ENCODE measurements at places on chromosomes 11 and 22.

GRCh38 chr11:74574563-74574962 is 17.8 kb upstream of the POLD3 start:
- no peak for DNase-seq

GRCh38 chr22:41598891-41599635 is 9.4 kb upstream of the PMM1 start:
- no peak for DNase-seq

- no peak for DNase-seq
Measured at GRCh38 chr22:46370584-46371291, 35.2 kb downstream of the TRMU start.

- DNase-seq: no peak
Measured at GRCh38 chr22:37281195-37281594, 1.1 kb upstream of the CYTH4 start.

DNA sequence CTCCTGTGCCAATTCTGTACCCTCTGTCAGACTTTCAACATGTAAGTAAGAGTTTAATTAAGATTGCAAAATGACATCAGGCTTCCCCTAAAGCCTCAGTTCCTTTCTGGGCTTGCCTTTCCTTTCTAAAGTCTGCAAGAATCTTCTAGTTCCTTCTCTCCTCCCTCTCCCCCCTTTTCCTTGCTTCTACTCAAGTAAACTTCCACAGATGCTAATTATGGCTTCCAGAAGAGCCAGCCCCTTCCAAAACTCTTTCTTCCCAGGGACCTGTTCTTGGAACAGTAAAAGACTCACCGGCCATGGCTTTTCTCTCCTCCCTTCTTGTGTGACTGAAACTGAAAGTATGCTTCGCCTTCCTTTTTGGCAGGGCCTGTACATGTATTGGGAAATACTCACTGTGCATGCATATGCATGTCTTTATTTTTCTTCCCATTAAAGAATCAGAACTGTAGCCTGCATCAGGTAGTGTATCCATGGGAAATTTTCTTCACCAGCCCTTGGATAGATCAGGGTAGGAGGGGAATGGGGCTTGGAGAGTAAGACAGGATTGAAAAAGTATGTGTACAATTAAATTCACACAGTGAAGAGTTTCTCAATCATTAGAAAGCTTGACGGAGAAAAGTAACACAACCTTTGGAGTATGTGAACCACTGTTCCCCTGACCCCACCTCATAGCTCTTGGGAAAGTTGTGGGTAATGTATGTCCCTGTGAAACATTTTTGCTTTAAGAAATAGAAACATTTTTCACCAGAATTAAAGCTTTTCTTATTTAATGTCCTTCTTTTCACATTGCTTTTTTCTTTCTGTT is at the start of gene CASP1:
Gene CASP1 (minus strand): TSS at position 332 of the 808 bp plus-strand sequence. CDS start 31 bp downstream, at position 301.
- no peak for DNase-seq

DNA sequence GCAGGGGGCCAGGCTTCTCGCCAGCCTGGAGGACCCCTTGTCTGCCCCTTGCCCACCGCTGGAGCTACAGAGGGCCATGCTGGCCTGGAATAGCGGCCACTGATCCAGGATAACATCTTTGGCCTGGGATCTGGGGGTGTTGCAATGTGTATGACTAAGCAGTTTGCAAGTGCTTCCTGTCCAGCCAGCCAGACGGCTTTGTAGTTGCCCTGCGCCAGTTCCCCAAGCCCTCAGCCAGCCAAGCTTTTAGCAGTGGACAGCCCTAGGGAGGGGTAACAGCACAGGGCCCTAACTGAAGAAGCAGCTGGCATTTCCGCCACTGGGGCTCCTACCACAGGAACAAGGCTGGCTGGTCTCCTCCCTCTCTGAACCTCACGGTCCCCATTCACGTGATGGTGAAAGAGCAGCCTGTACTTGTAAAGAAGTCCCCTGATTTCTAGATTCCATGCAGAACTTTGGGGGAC is 32.1 kb downstream of the UQCR10 start:
- DNase-seq: no peak

- peak; percentile 79 for DNase-seq
Measured at GRCh38 chr11:125404811-125405790, 91.0 kb downstream of the FEZ1 start.

- no peak for DNase-seq
Measured at GRCh38 chr11:115985896-115986295, 481.7 kb upstream of the CADM1 start.

All from GM12891 (cell line).